ENCODE measurements at places on chromosomes 11 and 22.

- DNase-seq: no peak
Measured at GRCh38 chr22:43482318-43482625, 70.5 kb downstream of the MPPED1 start.

DNA sequence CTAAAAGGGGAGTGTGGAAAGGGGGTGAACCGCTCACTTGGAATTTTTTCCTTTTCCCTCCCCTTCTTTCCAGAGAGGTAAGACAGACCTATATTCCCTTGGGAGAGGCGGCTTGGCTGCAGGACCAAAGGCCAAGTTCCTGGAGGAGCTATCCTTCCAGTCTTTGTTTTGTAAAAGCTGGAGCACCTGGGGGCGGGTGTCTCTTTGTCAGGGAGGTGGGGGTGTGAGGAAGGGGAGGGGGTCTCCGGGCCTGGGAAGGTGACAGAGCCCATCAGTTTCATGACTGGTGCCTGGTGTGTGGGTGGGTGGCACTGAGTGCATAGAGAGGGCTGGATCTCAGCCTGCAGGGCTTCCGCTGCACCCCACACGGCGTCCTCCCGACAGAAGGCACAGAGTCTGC, 18.5 kb downstream of the PTPN5 start:
- no peak for DNase-seq

- no peak for DNase-seq
Measured at GRCh38 chr11:61472868-61473267, 35.7 kb upstream of the LRRC10B start.

GRCh38 chr11:115920841-115921480, 416.7 kb upstream of the CADM1 start:
- no peak for DNase-seq

DNA sequence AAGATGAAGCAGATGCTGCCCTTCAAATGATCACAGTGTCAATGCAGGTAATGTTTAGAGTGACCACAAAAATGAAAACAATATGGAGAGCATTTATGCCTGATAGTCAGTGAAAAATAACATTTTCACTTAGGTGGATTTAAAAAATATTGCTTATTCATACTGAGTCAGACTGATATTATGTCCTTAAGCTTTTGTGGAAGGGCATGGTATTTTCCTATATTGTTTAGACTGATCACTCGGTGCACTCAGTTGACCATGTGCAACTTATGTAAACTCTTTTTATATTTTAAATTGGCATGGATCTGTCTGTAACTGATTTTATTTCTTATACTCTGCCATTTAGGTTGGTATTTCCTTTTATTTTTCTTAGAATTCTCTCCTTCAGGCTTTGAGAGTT, 106.6 kb downstream of the DYNC2H1 start:
- no peak for DNase-seq

DNA sequence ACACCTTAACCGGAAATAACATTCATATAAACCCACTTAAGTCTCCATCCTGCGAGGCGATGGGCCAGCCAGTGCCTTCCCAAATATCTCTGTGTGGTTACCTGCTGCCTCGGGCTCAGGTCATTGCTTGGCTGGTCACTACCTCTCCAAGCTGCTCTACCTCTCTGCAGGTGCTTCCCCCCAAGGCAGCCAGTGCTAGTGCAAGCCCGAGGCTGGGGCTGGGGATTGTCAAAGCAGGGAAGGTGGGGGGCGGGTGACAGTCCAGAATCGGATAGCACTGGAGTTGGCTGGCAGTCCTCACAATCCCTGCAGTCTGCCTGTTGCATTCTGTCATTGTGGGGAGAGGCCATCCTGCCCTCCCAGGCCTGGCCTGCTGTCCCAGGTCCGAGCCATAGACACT, 11.1 kb downstream of the MCHR1 start:
- no peak for DNase-seq

GRCh38 chr11:22407921-22408320, 69.7 kb downstream of the SLC17A6 start:
- DNase-seq: no peak

GRCh38 chr11:33588056-33588455, 112.6 kb downstream of the C11orf91 start:
- DNase-seq: no peak

DNA sequence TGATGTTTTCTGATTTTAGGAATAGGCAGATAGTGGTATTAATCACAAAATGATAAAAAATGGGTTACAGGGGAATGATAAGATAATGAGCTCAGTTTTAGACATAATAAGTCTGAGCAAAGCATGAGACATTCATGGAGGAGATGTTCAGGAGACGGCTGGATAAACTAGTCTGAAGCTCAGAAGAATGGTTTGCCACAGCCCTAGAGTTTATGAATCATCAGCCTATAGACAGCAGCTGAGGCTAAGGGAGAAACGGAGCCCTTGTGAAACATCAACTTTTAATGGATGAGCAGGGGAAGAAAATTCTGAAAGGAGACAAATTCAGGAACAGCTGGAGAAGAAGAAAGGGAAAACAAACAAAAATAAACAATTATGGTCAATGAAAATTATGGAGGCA, 87.2 kb downstream of the RELT start:
- no peak for DNase-seq

GRCh38 chr11:102488208-102488607, 35.6 kb upstream of the TMEM123 start:
- DNase-seq: no peak

DNA sequence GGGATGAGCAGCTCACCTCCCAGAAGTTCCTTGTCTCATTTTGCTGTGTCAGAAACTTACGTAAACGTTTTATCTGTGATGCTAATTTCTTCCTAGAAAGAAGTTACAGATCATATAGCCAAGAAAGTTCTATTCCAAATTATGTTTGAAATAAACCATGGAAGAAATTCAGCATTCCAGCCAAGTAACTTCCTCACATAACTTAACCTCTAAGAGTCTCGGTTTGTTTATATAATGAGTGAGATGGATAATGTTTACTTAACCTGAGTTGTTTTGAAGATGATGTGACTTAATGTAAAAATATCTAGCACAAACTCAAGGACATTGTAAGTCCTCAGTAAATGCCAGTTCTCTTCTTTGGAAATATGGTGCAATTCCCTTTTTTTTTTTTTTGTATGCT, 8.9 kb upstream of the MUC15 start:
- DNase-seq: no peak

DNA sequence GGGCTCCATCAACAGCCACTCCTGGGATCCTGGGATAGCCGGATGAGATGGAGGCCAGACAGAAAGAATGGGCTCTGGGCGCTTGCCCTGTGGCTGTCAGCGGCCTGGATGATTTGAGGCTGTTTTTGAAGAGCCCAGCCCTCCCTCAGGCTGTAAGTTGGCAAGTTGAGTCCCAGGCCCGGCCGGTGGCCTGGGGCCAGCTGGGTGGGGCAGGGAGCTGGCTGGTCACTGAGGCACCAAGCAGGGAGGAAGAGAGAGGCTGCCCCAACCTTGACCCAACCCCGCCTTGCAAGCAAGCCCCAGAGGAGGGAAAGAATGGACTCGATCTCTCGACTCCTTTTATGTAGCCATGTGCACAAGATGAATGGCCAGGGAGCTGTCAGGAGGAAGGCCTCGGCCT, 34.9 kb downstream of the RIBC2 start:
- DNase-seq: no peak

DNA sequence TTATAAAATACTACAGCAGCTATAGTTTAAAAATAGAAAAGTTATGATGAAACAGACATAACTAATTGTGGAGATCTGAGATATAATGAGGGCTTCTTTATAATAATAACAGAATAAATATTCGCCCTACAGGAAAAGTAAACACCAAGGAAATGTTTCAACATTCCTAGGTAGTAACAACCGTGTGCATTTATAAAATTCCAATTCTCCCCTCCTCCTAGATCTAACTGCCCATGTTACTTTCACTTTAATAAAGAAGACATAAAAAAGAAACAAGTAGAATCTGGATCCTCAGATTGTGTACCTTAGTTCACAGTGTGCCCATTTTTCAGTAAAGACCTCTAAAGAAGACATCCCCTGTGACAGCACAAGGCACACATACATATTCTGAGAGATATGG, 57.8 kb upstream of the MN1 start:
- no peak for DNase-seq

DNA sequence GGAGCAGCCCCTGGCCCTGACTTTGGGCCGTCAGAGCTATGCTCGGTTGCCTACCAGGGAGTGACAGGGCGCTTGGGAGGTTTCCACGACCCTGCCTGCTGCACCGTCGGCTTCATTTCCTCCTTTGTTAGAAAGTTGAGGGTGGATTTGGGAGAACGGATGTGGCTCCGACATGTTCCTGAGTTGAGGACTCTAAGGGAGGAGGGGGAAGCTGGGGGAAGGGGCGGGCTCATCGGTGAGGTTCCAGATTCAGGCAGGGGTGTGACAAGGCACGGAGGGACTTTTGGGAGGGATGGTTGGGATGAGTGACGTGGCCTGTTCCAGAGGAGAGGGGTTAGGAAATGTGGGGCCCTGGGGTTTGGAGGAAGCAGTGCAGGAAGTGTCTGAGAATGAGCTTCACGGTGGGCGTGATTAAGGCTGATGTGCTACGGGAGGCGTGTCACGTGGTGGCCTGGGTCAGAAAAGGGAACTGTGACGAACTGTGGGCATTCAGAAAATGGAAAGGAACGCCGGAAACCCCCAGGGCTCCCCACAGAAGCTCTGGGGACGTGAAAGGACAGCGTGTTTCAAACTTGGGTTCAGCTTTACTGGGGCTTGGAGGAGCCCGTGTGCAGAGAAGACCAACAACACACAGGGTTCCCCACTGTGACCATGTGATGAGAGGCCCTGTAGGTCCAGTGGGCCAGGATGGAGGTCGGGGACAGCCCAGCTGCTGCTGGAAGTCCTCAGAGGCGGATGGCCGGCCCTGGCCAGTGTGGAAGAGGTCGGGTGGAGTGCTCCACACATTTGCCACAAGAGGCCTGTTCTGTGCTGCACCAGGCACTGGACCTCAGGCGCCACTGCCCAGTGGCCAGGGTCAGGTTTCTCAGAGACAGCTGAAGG, 2.8 kb downstream of the PARVB start:
- DNase-seq: peak; percentile 89

DNA sequence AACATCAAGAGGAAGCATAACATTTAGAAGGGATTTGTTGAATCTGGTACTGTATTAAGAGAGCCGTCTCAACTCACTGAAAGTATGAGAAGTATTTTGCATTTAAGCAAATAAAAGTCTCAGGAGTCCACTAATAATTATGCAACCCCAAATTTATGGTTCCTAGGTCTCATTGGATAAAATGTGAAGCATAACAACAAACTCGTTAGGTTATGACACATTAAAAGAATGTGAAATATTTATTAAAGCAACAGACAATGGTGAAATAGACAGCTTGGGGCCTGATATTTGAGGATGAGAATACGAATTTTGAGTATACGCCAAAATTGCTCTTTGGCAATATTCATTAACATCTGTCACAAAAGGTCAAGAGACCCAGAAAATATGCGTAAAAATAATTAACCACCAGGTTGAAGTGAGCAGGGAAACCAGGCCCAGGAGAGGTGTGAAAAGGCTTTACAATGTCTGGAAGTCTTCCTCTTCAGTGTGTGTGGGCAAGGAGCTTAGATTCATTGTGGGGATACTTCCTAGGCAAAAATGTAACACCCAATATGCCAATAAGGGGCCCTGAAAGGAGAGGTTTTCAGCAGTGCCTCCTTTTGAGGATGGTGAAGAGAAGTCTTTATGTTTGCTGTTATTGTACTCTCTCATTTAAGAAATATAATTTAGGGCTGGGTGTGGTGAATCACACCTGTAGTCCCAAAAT, 89.2 kb downstream of the FDX1 start:
- DNase-seq: no peak

GRCh38 chr11:111514216-111515031, at the start of gene HOATZ:
HOATZ (plus strand) TSS chr11:111514778; CDS start chr11:111514785, 7 bp downstream.
- no peak for DNase-seq

DNA sequence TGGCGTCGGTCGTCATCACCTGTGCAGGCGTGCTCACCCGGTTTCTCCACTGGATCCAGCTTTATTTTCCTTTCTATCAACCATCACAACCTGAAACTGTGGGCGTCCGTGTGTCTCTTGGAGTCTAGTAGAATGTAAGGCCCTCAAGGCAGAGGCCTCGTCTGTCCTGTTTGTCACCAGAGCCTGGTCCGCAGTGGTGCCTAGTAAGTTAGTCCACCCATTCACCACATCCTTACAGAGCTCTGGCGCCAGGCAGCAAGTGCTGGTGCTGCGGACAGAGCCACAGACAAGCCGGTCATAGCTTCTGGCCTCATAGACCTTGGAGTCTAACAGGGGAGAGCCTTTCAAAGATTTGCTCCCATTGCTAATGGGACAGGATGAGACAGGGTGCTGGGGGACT, 64.4 kb upstream of the PARVG start:
- DNase-seq: no peak

- no peak for DNase-seq
Measured at GRCh38 chr22:48955351-48956311, 872.0 kb downstream of the BRD1 start.

GRCh38 chr22:36644333-36644757, 59.2 kb downstream of the CACNG2 start:
- DNase-seq: peak; percentile 15

Data from CD4-positive, alpha-beta T cell treated with Interleukin-17A for 1 hour (primary cell).